Stimulated activated CD4-positive, alpha-beta T cell treated with anti-CD3 and anti-CD28 coated beads, Interleukin-15, amount 100 ng/mL, for 24 hours (primary cell): ENCODE measurements at places on chromosomes 7 and 10.
A peak's percentile ranks its signal among the peaks of the same experiment; 100 is the strongest.

DNA sequence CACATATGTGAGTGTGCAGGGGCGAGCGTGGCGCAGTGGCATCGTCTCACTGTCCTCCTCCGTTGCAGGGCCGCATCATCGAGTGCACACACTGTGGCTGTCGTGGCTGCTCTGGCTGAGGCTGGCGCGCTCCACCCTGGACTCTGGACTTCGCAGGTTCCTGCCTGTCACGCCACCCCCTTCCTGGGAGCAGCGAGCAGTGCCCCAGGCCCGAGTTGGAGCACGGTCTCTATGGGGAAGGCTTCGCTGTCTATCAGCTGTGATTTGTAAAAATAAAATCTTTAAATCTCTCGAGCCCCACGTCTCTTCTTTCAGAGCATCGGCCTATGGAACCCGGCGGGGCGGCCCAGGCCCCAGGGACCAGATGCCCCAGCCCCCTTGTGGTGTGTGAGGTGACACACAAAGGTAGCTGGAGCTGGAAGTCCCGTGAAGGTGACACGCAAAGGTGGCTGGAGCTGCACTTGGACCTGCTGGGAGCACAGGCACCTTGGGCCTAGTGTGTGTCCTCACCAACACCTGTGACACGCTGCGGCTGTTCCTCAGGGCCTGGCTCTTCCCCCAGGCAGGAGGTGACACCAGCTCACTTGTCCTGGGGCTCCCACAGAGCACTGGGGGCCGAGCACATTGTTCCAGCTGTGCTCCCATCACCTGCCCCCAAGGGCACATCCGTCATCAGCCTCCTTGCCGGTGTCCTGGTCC is 10.7 kb downstream of the BUD31 start:
- DNase-seq, result no peak

- no peak for DNase-seq
Measured at GRCh38 chr7:96059075-96059474, 262.8 kb downstream of the SLC25A13 start.

GRCh38 chr10:43421201-43421507 is 12.2 kb upstream of the HNRNPF start:
- DNase-seq, result no peak

- DNase-seq, result no peak
Measured at GRCh38 chr10:132075909-132076577, 10.3 kb downstream of the JAKMIP3 start.

DNA sequence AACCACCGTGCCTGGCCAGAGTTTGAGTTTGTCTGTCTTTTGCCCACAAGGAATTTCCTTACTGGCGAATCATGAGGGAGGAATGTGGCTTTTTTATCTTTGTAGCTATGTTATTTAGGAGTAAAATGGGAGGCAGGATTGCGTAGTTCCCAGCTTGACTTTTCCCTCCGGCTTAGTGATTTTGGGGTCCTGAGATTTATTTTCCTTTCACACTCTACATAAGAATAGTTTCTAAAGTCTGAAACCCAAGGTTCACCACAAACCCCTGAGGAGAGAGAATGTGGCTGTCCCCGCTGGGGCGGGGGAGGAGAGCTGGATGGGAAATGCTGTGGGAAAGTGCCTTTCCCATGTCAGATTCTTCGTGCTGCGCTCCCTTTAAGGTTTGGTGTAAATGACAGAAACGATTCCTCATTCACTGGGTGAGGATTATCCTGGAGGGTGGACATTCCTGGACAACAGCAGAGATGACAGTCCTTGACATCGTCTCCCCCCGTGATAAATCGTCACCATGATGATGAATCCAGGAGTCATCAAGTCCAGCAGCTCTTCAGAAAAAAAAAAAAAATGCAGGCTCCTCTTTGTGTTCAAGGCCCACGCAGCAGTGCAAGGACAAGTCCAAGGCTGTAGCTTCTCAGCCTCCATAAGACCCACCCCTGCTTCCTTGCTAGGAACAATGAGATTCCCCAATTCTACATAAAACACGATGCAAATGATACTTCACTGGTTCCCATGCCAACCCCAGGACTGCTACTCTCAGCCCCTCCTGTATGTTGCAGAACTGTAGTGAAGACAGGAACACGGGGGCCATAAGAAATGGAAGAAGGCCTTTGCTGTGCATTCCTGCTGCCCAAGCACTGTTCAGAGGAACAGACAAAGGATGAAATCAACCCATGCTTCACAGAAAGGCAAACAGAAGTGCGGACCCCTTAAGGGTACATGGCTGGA is 233.1 kb downstream of the CCDC3 start:
- DNase-seq, result no peak

- peak; percentile 65 for DNase-seq
Measured at GRCh38 chr7:5773661-5774086, 7.8 kb downstream of the RNF216 start.
